ENCODE measurements at places on chromosomes 16 and 17. TPM values are rescaled to one million over a fixed set of nuclear protein-coding genes. Genes with fewer than 3 reads are reported as not detected.

DNA sequence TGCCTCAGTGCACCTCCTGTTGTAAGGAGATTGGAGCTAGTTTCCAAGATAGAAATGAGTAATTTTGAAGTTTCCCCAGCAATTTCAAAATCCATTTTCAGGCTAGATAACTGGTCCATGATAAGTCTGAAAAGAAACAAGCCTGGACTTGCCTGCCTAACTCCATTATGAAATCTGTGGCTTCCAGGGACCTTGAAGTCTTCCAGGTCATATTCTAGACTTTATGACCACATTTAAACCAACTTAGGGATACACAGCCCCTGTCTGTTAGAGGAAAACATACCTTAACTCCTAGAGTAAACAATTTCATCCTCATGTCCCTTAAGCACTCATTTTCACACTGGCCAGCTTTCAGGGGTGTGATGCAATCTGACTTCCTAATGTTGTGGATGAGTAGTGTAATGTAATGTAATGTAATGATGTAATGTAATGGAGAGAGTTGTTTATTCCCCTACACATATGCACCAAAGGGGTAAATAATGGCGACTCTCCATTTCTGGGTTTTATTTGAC is 96.7 kb upstream of the FAM20A start:
- DNase-seq = no peak

DNA sequence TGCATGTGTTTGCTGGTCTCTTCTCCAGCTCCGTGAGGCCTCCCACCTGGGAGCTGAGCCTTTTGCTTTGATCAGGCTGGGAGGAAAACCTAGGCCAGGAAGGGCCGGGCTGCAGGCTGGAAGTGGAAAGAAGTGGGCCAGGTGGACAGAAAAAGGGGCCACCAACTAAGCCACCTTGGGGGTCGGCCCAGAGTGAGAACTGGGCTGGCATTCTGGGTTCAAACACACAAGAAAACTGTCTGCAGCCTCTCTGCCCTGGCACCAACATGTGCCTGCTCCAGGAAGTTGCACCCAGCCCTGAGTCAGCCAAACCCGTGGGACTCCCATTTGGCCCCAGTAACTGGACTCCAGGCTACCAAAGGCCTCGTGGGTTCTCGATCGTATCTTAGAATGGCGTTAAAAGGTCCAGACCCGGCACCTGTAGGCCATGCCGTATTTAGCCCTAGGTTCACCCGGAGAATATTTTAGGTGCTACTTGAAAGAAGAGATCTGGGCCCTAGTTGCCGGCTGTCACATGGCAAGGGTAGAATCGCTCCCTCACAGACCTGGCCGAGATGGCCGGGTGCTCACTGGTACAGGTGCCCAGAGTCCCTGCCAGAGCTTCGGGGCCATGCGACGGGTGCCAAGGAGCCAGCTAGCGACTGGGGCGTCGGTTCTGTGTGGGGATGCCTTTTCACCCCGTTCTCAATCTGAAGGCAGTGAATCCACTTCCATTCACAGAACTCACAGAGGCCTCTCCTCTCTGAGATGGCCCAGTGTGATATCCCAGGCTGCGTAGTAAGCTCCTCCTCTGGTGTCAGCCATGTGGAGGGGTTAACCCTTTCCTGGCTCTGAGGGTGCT is 236.6 kb downstream of the MRTFB start:
- DNase-seq = no peak

GRCh38 chr17:5610956-5611355 is 26.6 kb upstream of the NLRP1 start:
- no peak for DNase-seq

DNA sequence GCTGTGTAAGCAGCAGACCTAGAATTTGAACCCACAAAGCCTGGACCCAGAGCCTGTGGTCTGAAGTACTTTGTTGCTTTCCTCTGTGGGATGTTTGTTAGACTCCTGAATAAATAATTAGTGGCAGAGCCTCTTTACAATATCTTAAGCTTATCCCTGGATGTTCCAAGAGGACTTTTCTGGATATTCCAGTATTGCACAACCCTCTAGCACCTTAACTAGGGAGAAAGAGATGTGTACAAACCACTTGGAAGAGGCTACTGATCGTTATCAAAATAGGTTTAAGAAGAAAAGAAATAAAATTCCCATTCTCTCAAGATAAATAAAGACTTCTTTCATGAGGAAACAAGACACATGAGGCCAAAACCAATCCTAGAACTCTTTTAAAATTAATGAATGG is 632.4 kb downstream of the CDH11 start:
- no peak for DNase-seq

DNA sequence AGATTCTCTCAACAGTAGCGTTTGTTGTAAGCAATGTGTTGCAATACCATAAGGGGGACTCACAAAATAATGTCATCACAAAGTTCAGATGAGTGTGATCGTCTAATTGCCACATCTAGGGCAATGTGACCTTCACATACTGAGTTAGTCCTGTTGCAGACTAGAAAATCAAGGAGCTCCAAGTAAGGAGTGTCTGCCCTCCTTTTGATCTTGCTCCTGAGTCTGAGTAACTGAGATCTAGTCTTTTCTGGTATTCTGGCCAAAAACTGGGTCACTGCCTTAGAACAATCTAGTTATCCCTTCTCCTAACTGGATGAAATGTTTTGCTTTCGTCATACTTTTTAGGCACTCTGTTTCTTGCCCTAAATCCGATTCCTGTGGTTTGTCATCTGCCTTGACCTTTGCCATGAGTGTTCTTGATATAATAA is 712.1 kb downstream of the CDH11 start:
- DNase-seq = no peak

DNA sequence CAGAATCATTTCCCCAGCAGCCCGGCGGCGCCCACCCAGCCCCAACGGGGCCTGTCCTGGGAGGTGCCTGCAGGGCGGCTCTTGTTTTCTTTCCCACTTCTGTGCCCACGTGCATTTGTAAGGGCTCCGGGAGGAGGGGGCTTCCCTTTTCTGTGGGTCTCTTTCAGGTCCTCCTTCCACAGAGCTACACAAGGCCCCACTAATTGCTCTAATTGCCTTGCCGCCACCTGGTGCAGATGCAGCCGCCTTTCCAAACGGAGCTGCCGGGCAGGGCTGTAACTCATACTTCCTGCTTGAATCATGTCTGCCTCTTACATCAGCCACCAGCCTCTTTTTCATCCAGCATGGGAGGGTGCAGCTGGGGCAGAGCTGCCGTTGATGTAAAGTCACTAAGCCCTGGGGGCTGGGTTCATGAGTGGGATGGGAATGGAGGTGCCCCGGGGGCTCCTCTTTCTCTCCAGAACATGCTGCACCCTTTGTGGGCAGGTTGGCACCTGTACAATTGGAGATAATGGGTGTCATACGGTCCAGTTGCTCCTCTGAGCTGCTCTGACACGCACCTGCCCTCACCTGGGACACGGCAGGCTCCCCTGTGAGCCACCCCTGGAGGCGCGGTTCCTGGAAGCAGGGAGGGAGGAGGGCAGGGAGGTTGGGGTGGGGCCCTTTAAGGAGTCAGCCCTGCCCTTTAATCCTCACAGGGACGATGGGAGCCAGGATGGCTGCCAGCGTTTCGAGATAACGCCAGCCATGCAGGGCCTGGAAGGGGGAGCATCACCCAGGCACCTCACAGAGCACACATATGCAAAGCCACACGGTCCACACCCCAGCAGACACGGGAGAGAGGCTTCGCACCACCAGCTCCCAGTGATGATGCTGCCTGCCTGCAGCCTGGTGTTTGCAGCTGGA is 41.1 kb upstream of the KLHDC4 start:
- DNase-seq = peak; percentile 21

GRCh38 chr17:82915010-82915756 is 75.4 kb upstream of the ZNF750 start:
- DNase-seq = no peak

GRCh38 chr16:27505297-27506236 is 44.1 kb downstream of the GTF3C1 start:
- DNase-seq = no peak

DNA sequence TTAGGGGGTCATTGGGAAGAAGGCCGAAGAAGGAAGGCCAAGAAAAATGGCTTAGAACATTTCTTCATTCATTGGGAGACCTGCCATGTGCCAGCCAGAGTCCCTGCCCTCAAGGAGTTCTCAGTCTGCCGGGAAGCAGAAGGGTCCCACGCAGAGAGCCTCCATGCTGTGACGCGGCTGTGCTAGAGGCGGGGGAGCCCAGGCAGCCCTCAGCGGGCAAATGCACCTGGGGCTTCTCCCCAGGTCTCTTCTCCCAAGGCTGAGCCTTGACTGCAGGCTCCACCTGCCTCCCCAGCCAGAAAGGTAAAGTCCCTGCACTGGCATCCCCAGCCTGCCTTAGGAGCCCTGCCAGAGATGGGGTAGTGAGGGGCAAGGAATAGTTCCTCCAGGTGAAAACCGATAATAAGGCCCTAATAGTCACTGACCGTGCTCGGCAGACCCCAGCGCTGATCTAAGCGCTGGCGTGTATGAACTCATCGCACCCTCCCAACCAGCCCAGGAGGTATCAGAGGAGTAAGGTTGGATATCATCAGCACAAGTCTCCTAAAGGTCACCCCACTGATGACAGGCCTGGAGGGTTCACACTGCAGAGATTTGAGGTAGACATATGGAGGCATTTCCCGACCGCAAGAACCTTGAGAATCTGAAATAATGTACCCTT is 6.0 kb upstream of the CDR2L start:
- DNase-seq = no peak

DNA sequence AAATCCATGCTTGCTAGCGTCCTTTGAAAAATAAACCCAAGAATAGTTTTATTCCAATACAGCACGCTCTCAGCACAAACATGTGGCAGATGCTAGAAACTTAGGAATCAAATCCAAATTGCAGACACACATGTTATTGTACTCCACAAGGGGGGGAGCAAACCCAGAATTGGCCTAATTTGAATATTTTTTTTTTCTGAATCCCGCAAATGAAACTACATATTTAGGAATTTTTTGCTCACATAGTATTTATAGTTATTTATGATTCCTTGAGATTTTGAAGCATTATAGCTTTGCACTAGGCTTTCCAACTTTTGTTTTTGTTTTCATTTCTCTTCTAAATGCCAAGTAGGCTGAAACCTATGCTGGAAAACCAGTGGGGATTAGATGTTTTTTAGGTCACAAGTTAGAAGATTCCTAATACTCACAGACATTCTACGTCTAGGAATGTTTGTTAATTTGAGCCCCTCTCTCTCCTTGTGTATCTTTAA is 59.3 kb upstream of the CDH11 start:
- no peak for DNase-seq

GRCh38 chr17:80498242-80498919 is 22.0 kb upstream of the NPTX1 start:
- no peak for DNase-seq

DNA sequence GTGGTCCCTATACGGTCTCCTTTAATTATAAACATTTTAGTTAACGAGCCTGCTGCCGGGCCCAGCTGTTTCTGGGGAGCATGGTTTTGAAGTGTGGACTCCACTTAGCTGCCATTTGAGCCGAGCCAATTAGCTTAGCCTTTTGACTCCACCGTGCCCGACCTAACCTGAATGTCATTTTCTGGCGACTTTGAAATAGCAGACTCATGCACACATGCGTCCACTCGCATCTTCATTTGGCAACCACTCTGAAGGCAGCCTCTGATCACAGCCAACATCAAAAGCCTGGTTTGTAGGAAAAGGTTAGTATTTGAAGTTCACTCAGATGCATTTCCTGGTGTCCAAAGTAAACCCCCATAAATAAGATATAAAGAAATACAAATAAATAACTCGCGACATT is 16.8 kb downstream of the AXIN2 start:
- DNase-seq = no peak

DNA sequence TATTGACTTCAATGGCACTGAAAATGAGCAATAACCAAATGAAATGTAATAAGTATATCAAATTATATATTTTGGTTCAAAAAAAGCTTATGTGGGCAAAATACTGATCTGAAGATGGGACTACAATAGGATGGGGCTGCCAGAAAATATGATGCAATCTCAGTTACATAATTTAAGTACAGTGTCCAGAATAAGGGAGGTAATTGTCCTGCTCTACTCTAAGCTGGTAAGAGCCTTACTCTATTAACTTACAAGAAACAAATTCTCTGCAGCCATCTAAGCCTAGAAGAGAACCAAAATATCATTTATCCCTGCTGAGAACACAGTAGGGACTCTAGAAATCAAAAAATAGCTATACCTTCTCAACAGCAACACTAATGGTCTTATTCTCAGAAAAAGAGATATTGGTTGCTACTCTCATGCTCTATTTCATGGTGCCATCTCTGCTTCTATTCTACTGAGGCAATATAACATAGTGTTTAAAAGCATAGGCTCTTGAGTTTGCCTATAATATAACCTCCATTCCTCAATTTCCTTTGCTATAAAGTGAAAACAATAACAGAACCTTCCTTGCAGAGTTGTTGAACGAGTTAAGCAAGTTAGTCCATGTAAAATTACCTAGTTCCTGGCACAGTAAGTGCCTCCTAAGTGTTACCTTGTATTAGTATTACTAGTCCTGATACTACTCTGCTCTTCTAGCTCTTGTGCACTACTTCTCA is 19.9 kb downstream of the NQO1 start:
- no peak for DNase-seq

GRCh38 chr16:27969574-27969973 is 93.9 kb downstream of the GSG1L start:
- no peak for DNase-seq

DNA sequence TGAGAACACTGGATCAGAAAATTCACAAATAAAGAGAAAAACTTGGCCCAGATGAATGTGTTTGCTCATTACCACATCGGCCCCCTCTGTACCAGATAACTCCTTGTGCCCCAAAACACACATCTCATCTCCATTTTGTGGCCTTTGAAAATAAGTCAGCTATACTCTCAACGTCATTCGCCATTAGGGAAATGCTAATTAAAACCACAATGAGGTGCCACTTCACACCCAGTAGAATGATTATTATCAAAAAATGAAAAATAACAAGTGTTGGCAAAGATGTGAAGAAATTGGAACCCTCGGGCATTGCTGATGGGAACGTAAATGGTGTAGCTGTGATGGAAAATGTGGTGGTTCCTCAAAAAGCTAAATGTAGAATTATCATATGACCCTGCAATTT is 34.6 kb upstream of the AKTIP start:
- no peak for DNase-seq

- no peak for DNase-seq
These were observed 39.5 kb downstream of the VMP1 start for GRCh38 chr17:59746849-59747445.

DNA sequence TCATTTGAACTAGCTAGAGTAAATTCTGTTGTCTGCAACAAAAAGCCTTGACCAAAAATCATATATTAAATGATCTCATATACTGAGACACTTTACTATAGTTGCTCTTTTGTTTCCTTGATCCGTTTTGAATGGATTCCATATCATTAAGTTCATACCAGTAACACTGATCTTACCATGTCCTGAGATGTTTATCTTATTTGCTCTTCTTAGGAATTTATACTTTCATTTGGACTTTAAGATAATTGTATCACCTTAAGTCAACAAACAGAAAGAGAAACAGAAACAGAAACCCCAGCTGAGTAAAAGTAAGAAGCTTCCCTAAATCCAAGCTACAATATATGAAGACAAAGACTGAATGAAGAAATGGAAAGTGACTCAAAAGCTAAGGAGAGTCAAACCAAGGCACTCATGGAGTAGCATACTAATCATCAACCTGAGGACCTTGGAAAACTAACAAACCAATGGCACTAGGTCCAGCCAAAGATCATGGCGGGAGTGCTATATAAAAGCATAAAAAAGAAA is 106.5 kb upstream of the COX10 start:
- DNase-seq = no peak

- DNase-seq = no peak
These were observed 8.8 kb upstream of the ADAM11 start for GRCh38 chr17:44749980-44750318.

Gene MT1M
- total RNA-seq = 39.6 TPM

Gene RCVRN
- total RNA-seq = not detected

Gene WNT3
- total RNA-seq = 2.4 TPM

Gene SNAI3
- total RNA-seq = 1.2 TPM

Gene IL34
- total RNA-seq = 9.6 TPM

Gene NPIPB13
- 2.5 TPM for total RNA-seq

Gene TMIGD1
- not detected for total RNA-seq

Gene CCL8
- not detected for total RNA-seq
